SK-N-MC (cell line): ENCODE measurements at places on chromosomes 7 and 10.

GRCh38 chr7:33459340-33459751 is 330.0 kb downstream of the BBS9 start:
- DNase-seq, result peak; percentile 24

DNA sequence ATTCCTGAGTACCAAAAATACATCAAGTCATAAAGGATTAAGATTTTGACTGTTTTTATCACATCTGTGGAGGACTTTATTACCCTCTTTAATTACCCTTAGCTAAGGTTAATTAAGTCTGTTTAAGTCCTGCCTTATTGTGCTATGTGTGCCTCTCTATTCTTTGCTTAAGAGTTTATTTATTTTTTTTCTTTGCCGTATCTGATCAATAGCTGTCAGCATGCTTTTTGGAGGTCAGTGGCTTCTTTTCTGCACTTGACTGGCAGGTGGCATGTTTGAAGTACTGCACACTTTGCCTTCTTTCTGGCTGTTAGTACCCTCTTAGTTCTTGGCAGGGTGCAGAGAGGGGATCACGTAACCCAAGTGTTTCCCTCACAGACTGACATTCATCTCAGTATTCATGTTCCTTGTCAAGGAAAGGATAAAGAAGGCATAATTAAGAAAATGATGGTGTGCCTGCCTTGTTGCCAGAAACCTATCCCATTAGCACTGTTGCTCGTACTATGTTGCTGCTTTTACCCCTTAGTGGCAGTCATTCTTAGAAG is 225.8 kb downstream of the EXOC4 start:
- DNase-seq, result no peak

DNA sequence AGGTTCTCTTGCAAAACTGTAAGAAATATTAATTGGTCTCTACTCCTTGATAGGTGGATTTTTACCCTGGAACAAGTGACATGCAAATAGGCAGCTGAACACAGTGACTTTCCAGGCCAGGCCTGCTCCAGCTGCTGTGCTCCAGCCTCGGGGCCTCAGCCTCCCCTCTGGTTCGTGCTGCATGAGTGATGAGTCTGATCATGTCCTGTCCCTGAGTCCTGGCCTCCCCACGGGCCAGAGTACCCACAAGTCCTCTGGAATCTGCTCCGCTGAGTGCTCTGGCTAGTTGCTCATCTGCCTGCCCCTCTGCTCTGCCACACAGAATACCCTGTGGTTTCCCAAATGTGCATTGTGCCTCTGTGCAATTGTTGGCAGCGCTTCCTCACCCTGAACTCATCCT is 80.1 kb upstream of the PDZD8 start:
- no peak for DNase-seq

- peak; percentile 57 for DNase-seq
These were observed 38.9 kb downstream of the BMPR1A start for GRCh38 chr10:86795353-86795752.

GRCh38 chr7:24870766-24871165 is 109.2 kb downstream of the OSBPL3 start:
- DNase-seq, result no peak

- no peak for DNase-seq
These were observed 17.5 kb upstream of the CACNB2 start for GRCh38 chr10:18122753-18123152.

DNA sequence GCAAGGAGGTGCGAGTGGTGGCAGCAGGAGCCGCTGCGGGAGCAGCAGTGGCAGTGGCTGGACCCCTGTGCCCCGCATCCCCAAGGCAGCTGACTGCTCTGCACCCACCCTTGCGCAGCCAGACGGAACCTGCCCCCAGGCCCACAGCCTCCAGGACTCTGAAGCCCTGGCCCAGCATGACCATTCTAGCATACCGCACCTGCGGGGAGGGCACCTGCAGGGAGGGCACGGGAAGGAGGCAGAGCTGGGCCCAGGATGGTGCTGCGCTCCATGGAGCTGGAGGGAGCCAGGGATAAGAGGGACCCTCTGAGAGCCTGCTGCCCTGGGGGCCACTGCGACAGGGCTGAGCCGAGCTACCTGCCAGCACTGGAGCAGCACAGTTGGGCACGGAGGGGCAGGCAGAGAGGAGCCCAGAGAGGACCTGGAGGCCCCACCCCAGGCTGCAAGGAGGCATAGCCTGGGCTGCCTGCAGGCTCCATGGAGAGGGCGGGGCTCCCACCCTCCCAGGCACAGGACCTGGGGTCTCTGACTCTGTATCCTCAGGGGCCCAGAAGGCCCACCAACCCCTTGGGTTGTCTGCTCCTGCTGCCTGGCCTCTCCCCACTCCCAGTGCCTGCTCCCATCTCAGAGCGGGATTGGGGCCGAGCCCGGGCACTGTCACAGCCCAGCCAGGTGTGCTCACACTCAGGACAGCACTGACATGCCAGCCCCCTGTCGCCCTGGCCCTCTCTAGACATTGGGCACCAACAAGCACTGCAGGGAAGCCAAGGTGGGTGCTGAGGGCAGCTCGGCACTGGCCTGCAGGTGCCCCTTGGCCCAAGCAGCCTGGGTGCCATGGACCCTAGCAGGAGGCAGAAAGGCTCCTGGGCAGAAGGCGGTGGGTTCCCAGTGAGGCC is 87.6 kb downstream of the HTR7 start:
- no peak for DNase-seq

DNA sequence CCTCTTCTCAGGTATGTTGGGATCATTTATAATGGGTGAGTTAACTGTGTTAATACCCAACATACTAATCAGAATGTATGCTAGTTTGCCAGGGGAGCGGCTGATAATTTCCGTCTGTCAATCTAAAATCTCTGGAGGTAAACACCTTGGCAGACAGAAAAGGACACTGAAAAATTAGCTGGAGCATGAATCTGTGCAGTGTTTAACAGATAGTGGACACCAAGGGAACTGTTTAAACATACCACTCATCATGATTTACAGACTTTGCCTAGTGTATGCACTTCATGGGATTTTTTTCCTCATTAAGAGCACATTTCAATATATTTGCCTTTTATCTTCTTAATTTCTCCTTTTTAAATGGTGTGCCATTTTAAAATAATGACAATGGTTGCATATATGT is 68.2 kb downstream of the SLC13A1 start:
- DNase-seq, result no peak

GRCh38 chr7:25835197-25835596 is 316.8 kb upstream of the NFE2L3 start:
- no peak for DNase-seq

DNA sequence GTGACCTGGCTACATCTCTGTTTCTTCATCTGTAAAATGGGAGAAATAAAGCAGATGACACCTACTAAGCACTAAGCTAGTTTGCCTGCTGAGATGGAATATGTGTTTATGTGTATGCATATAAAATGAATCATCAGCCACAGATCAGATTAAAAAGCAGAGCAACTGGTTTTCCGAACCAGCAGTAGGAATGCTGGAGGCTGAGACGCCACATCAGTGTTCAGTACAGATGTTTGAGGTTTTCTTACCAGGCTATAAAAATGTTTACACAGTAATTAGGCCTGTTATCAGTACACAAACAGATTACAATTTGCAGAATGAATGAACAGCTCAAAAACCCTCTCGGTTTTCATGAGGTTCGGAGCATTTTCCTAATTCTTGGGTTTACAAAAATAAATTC is 85.8 kb downstream of the CALN1 start:
- no peak for DNase-seq
